AG20443 (cell line): ENCODE measurements at places on chromosomes 1 and 21.

DNA sequence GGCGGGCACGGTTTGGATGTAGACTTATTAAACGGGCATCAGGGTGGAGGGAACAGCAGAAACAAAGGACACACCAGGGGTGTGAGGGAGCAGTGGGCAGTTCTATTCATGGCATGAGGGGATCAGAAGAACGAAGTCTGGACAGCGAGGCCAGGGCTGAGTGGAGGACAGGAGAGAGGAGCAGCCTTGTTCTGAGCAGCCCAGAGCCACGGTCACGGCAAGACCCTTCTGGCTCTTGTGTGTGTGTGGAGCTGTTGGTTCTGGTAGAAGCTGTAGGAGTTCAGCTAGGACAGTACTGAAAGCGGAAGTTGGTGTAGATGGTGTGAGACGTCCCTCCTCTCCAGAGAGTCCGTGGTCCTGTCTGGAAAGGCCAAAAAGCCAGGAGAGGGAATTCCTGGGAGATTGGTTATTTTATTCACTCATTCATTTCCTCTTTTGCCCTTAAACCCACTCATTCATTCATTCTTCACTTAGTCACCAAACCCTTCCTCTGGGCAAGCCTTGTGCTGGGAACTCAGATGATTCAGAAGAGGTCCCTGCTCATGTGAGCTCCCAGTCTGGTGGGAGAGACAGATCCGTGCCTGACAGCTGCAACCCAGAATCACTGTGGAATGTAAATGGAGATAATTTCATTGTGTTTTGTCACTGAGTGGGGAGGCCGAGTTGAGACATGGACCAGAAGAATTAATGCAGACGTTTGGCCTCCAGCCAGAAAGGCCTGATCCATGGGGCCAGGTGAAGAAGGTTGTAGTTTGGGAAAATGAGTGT, 4.1 kb upstream of the ACOT11 start:
- DNase-seq = peak; percentile 53

GRCh38 chr1:65097076-65097475, 50.9 kb upstream of the AK4 start:
- DNase-seq = no peak

- DNase-seq = peak; percentile 76
Observed at GRCh38 chr1:117695796-117696490, 90.1 kb downstream of the TENT5C start.

GRCh38 chr21:46594276-46594675, 10.6 kb downstream of the S100B start:
- DNase-seq = no peak

DNA sequence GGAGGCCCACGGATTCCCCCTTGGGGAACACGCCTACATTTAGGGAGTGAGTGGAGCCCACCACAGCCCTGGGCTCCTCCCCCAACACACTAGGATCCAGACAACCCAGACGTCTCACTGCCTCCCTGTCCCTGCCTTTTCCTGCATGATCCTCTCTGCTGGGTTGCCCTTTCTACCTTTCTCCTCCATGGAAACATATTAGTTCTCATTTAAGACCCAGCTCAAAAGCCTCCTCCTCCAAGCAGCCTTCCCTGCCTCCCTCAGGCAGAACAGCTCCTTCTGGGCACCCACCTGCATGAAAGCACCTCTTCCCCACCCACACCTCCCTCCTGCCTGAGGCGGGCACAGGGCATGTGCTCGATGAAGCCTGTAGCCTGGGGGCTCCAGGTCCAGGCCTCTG, 10.7 kb downstream of the COL8A2 start:
- DNase-seq = no peak

- no peak for DNase-seq
Observed at GRCh38 chr1:172136925-172137324, 283.6 kb upstream of the C1orf105 start.

GRCh38 chr1:29259802-29260441, 23.6 kb downstream of the PTPRU start:
- DNase-seq = peak; percentile 90

GRCh38 chr1:40783001-40783905, at the start of gene KCNQ4:
TSS of gene KCNQ4 (plus strand) at chr1:40783787. CDS start at chr1:40784094, 307 bp downstream.
- DNase-seq = peak; percentile 66

- no peak for DNase-seq
Observed at GRCh38 chr1:206447792-206448191, 22.5 kb upstream of the IKBKE start.

DNA sequence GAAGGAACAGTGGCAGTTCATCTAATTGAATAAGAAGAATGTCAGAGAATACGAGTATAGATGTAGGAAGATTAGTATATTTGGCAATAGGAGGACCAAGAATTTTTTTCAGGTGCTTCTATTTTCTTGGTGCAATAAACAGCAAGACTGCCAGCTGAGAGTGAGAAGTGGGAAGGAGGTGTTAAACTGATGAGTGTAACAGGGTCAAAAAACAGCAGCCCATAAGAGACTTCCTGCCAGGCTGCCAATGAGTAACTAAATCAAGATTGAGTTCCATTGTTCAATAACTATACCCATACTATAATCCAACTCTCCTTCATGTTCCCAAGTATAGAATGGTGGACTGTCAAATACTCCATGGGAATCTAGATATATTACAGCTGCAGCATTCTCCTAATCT, 28.7 kb downstream of the LYST start:
- no peak for DNase-seq

DNA sequence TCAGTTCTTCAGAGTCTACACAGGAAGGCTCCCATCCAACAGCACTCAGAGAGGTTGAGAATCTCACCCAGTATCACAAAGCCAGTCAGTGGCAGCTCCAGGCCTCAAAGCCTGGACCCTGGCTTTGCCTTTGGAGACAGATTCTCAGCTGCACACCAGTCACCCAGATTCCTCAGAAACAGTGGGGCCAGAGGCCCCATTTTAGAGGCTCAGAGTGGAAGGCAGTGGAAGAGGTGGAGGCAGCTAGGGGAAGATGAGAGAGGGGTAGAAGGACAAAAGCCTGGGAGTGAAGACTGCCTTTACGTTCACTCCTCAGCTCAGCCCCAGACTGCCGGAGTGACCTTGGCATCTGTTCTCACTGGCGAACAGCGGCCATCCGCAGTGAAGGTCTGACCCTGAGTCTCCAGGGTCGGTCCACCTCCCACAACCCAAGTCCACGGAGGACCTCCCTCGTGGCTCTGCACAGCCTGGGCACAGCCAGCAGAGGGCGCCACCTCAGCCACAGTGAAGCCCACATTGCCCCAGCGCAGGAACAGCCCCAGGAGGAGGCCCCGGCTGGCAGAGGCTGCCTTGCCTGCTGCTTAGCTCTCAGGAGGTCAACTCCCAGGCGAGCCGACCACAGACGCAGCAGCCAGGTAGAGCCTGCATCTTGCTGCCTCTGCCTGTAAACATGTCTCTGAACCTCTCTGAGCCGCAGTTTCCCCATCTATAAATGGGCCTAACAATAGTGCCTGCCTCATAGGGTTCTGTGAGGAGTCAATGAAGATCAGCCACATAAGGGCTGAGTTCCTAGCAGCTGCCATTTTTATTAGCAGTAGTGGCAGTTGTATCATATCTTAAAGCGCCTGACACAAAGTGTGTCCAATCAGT, 5.9 kb upstream of the FNDC5 start:
- DNase-seq = peak; percentile 83

GRCh38 chr1:75785320-75785982, 605 bp upstream of the RABGGTB start:
- DNase-seq = no peak

DNA sequence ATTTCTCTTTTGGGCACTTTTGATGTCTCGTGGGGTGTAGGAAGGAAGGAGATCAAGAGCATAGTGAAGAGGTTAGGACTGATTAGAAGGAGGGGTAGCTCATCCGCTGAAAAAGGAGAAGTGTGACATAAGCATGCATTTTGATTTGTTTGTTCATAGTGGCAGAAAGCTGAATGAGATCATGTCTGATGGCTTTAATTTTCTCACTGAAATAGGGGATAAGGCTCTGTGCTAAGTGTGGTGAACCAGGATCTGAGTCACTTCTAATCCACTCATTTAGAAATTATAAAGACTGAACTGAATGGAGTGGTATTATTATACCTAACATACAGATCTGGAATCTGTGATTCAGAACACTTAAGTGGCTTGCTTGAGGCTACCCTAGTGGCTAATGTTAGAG, 344.5 kb downstream of the PDE4B start:
- DNase-seq = peak; percentile 31

DNA sequence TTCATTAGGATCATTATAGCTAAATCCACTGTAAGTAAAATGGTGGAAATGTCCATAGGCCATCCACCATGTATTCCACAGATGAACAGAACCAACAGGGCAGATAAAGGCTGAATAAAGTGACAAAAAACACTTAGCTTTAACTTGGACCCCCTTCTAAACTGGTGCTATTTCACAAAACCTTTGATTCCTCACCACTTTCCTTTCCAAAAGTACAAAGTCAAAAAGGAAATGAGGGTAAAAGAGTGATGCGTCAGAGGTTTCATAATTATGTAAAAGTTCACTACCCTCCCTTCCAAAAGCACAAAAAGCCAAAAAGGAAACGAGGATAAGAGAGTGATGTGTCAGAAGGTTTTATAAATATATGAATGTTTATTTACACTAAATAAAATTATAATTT, 172.2 kb downstream of the TBX15 start:
- DNase-seq = no peak

DNA sequence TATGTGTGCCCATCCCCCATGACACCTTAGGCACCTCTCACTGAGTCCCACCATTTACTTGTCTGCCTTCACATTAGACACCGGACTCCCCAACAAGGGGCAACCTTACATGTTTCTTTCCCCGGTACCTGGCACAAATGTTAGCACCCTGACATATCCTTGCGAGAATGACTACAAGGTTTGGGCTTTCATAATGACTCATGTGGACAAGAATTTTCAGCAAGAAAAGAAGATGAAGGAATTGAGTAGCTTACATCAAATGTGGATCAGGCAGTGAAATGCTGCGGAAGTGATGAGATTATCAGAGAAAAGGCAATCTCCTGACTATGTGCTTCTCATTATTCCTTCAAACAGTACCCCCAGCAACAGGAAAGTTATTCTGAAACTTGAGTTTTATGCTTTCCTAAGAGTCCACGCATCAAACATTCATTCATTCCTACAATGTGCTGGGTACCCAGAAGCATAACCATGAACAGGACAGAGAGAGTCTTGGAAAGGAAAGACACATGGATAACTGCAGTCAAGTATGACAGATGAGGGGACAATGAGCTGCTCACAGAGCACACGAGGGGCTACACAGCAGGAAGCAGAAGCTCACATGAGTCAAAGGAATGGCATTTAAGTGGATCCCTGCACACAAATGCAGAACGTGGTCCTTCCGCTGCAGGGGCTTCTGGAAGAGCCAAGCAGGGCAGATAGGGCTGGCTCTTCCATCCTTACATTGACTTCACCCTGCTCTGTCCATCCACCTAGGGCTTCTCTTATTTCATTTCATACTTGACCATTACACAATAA, 112.1 kb downstream of the PCNX2 start:
- no peak for DNase-seq
